ENCODE measurements at places on chromosomes 12 and 14. TPM values are rescaled to one million over a fixed set of nuclear protein-coding genes. Genes with fewer than 3 reads are reported as not detected.

- no peak for DNase-seq
These were observed 17.5 kb downstream of the GRIP1 start for GRCh38 chr12:66661357-66661756.

- DNase-seq, result no peak
These were observed 100.9 kb upstream of the CCDC91 start for GRCh38 chr12:28089338-28089737.

GRCh38 chr12:11811008-11811407 lies 161.5 kb downstream of the ETV6 start:
- no peak for DNase-seq

DNA sequence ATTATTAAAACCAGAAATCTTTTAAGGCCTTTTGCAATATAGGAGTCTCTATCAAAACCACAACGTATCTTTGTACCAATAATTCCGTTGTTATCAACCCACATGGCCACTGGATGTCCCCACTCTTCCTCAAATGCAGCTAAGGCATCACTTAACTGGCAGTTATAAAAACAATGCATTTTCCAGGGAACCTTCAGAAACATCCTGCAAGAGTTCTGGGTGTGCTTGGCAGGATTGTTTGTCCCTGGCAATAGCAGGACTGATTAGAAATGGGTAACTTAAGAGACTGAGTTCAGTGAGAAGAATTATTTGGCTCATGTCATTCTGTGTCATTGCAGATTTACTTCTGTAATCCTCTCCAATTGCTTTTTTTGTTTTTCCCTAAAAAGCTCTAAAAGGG lies 112.0 kb downstream of the SLC15A5 start:
- no peak for DNase-seq

DNA sequence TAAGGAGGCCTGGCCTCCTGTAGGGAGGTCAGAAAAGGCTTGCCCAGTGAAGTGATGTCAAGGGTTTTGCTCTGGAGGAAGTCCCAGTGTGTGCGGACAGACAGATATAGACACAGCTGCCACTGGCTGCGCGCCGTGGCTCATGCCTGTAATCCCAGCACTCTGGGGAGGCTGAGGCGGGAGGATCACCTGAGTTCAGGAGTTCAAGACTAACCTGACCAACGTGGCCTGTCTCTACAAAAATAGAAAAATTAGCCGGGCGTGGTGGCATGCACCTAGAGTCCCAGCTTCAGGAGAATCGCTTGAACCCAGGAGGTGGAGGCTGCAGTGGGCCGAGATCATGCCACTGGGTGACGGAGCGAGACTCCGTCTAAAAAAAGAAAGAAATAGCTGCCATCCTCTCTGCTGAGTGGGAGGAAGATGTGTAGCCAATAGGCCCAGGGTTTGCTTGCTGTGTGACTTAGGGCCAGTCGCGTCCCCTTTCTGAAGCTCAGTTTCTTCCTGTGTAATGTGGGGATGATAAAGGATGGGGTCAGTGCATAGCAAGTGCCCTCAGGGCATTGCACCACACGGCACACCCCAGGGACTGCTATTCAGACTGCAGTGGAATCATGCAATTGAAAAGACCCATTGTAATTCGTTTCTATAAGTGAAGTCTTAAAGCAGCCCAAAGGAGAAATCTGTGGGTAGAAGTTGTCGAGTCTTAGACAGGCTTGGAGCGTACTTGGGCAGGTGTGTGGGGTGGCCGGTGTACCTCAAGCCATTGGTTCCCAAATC lies 18.7 kb upstream of the MLEC start:
- DNase-seq, result no peak

- no peak for DNase-seq
These were observed 362.6 kb downstream of the AEBP2 start for GRCh38 chr12:19801941-19802340.

KRT86 gene
- total RNA-seq, result not detected

HHIPL1 gene
- 4.3 TPM for total RNA-seq

JPH4 gene
- total RNA-seq, result not detected

ANKS1B gene
- total RNA-seq, result not detected
